ENCODE measurements at places on chromosomes 2 and 18.

DNA sequence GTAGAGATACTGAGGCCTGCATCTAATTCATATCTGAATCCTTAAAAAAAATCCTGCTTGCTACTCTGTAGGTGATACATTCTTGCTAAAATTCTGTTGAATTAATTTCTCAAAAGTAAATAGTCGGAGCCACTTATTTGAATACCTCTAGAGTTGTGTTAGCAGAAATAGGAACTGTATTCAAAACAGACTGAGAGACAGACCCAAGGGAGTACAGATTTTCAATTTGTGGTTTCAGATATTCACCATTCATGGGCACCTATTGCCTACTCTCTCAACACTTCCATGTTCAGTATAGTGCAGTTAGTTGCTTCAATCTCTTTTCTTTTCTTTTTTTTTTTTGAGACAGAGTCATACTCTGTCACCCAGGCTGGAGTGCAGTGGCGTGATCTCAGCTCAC is 46.6 kb upstream of the CTLA4 start:
- DNase-seq: no peak

GRCh38 chr2:233775414-233775813 is 2.7 kb upstream of the MROH2A start:
- DNase-seq: no peak

DNA sequence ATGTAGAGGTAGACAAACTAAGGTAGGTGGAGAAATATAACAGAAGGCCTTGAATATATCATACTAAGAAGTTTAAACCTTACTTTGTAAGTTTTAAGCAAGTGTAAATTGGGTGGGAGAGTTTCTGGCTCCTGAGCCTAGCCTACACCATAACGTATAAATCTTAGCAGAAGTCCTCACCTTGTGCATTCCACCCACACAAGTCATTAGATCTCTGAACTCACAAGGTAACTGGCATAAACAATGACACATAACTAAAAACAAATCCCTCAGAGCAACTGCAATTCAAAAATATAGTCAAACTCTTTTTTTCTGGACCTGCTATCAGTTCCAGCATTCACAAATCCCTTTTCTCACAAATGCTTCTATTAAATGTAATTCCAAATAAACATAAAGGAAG is 9.4 kb downstream of the REV1 start:
- no peak for DNase-seq

- no peak for DNase-seq
Observed at GRCh38 chr2:106306387-106306786, 112.3 kb upstream of the UXS1 start.

DNA sequence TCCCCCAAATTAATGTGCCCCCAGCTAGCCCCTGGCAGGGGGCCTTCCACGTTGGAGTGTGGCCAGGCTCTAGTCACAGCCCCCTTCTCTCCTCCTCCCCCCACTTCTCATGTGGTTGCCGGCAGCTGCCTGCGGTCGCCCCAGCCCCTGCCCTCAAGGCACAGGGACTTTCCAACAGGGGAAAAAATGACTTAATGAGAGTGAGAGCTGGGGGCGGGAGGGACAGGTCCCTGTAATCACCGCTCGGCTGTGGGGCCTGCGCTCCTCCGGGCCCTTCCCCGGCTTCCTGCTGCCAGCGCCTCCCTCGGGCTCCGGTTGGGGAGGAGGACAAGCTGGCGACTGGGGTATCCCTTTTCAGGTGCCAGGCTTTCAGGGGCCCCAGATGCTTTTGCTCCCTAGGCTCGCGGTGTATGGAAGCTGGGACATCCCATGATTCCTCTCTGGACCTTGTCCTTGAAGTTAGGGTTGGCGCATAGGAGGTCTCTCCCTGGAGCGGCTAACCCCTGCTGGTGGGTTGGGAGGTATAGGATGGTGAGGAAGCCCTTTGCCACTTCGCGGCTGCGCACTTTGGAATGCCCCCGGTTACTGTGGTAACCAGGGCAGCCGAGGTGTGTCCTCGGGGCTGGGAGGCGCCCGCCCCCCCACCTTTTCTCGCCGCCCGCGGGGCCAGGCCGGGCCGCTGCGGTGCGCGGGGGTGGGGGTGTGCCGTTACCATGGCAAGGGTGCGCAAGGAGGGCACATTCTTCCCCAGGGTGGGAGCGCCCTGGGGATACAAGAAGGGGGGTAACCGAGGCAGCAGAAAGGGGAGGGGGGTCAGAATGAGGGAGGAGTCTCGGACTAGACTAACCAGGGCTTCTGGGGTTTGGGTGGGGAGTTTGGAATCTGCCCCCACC is 16.1 kb downstream of the WNT10A start:
- DNase-seq: peak; percentile 17

- DNase-seq: no peak
Observed at GRCh38 chr2:28134262-28134812, 243.8 kb downstream of the BABAM2 start.

DNA sequence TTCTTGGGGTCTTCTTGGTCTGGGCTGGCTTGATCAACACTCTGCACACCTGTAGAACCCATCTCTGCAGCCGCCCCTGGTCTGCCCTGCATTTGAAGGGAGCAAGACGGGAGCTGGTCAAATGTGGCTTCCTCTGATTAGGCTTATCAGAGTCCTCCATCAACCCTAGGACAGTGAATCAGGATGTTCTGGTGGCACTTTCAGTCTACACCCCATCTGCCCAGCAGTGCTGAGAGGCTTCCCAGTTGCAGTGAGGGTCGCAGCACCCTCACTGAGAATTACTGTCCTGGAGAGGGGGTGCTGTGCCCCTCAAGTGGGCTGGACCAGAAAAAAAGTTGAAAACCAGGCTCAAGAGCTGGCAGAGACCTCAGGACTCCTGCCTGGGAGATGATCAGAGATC is 152.9 kb downstream of the DYSF start:
- no peak for DNase-seq

DNA sequence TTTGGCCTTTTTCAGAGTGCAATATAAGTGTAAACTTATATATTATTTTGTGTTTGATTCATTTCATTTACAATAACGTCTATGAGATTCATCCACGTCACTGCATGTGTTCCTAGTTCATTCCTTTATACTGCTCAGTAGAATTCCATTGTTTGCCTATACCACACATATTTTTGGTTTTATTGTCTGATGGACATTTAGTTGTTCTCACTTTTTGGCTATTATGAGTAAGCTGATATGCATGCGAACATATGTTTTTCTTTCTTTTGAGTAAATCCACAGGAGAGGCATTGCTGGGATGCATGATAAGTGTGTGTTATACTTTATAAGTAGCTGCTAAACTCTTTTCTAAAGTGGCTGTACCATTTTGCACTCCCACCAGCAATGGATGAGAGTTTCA is 314.8 kb upstream of the HS6ST1 start:
- no peak for DNase-seq

GRCh38 chr2:143645921-143646645 is 516.9 kb downstream of the ARHGAP15 start:
- no peak for DNase-seq

GRCh38 chr2:113083296-113083695 is 15.5 kb downstream of the IL1F10 start:
- DNase-seq: no peak

GRCh38 chr18:55405893-55406406 is 182.0 kb downstream of the TCF4 start:
- DNase-seq: peak; percentile 82

GRCh38 chr2:173271825-173272224 is 82.8 kb upstream of the CDCA7 start:
- no peak for DNase-seq
